ENCODE measurements at places on chromosomes 6 and 20.

GRCh38 chr6:63573899-63574553 is 1.7 kb downstream of the LOC128125822 start:
- no peak for DNase-seq

DNA sequence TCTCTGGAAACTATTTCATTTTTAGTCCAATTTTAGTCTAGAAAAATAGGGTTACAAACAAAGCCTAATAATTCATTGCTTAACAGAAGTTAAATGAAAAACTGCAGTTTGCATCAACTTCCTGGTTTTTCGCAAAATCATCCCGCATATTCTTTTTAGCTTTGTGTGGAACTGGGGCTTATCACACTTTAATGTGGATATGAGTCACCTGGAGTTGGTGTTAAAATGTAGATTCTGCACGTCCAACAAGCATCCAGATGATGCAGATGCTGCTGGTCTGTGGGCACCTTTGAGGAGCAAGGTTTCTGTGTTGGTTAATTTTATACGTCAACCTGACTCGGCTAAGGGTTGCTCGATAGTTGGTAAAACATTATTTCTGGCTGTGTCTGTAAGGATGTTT is 126.1 kb downstream of the PLCB4 start:
- DNase-seq = no peak

- DNase-seq = no peak
Observed at GRCh38 chr6:1767481-1768246, 157.9 kb downstream of the FOXC1 start.

GRCh38 chr20:33257237-33257636 is 21.4 kb downstream of the BPIFA1 start:
- DNase-seq = no peak

GRCh38 chr6:163780994-163781393 is 366.5 kb downstream of the QKI start:
- no peak for DNase-seq

DNA sequence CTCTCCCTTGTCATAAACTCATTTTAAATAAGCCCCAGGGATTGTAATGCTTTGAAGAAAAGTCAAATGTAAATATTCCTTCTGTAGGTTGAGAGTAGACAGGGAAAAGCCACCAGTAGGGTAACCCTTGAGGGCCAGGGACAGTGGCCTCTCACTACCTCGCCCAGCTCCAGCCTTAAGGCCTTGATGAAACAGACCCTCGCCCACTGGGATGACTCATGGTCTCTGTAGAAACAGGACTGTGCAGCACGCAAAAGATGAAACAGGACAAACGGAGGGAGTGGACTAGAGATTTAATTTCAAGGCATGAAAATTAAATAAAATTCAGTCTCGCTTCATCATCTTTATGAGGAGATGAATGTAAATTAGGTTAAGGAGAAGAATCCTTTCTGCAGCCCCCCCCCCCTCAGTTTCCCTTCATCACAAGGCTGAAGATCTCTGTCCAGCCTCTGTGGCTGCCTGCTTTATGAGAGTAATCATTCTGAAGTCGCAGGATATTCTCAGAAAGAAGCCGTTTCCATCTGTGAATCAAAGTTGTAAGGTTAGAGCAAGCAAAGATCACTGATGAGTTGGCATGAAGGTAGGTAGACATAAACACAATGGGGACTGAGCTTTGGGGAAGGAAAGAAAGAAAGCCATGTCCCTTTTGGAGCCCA is 60.4 kb downstream of the TMEM200A start:
- no peak for DNase-seq
